ENCODE measurements at places on chromosomes 13 and 19.

DNA sequence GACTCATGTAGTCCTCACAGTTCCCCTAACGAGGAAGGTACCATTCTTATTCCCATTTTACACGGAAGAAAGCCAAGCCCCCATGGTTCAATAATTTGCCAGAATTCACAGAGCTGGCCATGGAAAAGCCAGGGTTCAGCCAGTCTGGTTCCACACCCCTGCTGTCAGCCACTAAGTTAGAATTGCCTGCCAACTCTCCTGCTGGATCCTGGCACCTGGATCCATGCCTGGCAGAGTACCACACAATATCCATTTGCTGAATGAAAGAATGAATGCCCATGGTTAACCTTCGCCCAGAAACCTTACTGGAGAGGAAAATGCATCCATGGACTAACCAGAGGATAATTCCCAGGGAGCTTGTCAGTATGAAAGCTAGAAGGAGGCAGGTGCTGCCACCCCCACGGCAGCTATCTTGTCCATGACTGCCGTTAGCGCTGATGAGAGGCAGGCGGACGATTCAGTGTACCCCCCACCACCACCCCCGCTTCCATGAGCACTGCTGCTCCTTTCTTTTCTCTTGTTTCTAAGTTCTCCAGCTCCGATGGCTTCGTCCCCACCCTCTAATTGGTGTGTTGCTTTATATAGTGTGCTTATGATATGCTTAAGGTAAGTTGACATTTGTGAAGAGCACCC is 114.5 kb downstream of the SLC7A1 start:
- DNase-seq, result no peak

DNA sequence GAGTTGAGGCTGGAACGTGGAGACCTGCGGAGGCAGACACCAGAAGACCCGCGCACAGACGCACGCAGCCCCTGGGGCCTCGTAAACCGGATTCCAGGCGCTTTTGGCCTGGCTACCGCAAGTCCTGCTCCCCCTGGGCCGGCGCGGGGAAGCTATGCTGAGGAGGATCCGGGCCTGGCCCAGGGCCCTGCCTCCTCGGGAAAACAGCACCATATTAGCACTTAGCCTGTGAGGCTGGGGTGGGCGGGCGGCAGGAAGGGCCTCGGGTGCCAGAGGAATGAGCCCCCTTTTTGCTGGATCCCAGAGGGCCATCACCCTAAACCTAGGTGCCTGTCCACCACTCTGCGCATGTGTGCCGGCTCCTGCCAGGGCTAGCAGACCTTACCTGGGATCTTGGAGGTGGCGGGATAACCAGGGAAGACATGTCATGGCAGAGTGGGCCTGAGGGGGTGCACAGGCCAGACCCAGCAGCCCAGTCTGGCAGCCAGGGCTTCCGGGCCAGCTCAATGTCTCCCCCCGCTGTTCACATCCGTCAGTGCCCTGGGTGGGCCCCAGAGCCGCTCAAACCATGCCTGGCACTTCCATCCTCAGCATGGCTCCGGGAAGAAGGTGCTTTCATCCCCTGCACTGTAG is 7.3 kb downstream of the ELOF1 start:
- DNase-seq, result no peak

- no peak for DNase-seq
These were observed 49.5 kb upstream of the FRY start for GRCh38 chr13:31982124-31982523.

DNA sequence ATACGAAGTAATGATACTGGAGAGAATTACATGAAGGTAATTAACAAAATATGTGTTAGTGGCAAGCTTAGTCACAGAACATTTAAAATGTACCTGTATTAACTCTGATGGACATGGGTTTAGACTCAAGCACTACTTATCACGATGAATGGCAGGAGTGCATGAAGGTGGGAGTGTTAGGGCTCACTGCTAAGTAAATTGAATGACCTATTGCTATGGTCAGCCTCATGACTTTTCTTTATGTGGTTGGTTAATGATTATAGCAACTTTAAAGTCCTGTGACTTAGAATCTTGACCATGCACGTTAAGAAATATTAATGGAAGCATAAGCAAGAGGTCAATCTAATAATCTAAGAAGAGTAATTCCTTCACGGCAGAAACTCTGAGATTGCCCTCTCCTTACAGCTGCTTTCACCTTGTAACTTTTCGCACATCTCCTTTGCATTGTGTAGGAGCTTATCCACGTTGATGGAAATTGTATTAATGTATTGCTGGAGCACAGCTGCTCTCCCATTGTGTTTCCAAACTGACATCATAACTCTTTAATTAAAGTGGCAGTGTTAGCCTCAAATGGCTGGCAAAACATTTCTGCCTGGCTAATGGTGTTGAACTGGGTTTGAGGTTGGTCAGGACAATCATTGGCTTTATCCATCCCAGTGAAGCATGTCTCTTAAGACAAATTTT is 114.5 kb downstream of the RXFP2 start:
- no peak for DNase-seq

DNA sequence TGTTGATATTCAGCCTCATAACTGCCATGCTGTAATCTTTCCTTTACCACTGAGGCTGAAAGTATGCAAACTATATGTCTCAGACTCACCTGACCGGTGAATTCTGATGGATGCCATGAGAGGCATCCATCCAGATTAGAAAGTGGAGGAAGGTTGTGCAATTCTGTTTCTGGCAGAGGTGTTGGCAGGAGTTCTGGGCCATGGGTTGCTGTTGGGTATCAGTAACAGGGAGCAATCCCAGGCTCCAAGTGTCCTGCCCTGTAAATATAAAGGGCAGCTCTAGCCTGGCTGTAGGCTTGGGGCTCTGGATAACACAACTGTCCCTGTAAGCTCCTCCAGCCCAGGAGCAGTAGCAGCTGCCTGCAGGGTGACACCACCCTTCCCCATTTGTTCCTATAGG is 77.4 kb upstream of the ABCC4 start:
- no peak for DNase-seq

DNA sequence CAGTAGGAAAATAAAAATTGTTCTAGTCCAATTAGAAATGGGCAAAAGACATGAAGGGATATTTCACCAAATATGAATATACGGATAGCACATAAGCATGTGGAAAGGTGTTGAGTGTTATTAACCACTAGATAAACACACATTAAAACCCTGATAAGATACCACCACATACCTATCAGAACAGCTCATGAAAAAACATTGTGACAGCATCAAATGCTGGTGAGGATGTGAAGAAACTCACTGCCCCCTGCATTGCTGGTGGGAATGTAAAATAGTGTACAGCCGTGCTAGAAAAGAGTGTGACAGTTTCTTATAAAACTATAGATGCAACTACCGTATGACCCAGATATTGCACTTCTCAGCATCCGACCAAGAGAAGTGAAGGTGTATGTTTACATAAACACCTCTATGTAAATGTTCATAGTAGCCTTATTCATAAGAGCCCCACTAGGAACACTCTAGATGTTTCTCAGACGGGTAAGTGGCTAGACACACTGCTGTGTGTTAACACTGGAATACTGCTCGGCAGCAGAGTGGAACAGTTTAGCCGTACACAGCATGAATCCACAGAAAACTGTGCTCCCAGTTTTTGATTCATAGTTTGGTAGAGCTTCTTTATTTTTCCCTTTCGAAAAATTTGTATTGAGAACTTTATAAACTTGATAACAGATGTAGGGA is 321.1 kb downstream of the MYO16 start:
- DNase-seq, result no peak

GRCh38 chr19:54606891-54607784 is 13.7 kb downstream of the LILRA1 start:
- DNase-seq, result no peak

- DNase-seq, result peak; percentile 37
These were observed 201.0 kb upstream of the RXFP2 start for GRCh38 chr13:31538067-31539042.

- no peak for DNase-seq
These were observed 15.2 kb downstream of the DCUN1D2 start for GRCh38 chr13:113475280-113475679.

DNA sequence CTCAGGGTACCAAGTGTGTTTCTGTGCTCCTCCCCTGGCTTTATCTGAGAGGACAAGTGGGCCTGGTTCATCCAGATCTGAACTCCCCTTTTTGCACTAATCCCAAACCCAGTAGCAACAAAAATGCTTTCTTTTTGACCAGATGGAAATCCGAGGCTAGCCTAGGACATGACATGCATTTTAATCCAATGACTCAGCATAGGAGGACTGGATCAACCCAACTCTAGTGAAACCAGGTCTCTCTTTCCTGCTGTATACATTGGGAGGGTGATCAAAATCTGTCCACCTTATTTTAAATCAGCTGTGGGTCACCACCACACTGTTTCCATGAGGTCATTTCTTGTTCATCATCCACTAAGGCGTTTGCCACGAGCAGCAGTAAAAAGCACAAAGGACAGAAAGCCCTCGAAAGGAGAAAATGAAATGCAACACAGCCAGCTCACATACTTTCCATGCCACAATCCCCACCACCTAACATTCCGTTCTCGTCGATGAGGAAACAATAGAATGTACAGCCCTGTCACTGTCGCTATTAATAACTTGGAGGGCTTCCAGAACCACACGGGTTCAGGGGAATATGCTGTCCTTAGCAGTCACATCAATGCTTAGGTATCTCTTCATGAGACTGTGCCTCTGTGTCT is 543.0 kb downstream of the IRS2 start:
- DNase-seq, result no peak

DNA sequence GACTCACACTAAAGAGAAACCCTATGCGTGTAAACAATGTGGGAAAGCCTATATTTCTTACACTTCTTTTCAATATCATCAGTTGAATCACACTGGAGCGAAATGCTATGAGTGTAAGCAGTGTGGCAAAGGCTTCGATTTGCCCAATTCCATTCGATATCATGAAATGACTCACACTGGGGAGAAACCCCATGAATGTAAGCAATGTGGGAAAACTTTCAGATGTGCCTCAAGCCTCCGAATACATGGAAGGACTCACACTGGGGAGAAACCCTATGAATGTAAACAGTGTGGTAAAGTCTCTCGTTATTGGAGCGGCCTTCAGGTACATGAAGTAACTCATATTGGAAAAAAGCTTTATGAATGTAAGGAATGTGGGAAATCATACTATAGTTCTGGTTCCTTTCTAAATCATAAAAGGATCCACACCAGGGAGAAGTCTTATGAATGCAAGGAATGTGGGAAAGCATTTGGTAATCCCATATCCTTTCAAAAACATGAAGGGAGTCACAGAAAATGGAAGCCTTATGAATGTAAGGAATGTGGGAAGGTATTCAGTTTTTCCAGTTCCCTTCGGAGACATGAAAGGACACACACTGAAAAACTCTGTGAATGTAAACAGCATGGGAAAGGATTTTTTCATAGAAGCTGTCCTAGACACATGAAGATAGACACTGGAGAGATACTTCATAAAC is 28.1 kb downstream of the ZNF20 start:
- DNase-seq, result no peak

- no peak for DNase-seq
These were observed 51.0 kb upstream of the CYP2A7 start for GRCh38 chr19:40933025-40933424.

- no peak for DNase-seq
These were observed 175.5 kb upstream of the SERP2 start for GRCh38 chr13:44197791-44198770.

GRCh38 chr13:112638157-112638750 is 50.3 kb upstream of the TUBGCP3 start:
- no peak for DNase-seq

GRCh38 chr13:99828123-99828522 is 143.4 kb downstream of the ZIC5 start:
- no peak for DNase-seq

- no peak for DNase-seq
These were observed 26.7 kb upstream of the NANOS3 start for GRCh38 chr19:13849991-13850909.

DNA sequence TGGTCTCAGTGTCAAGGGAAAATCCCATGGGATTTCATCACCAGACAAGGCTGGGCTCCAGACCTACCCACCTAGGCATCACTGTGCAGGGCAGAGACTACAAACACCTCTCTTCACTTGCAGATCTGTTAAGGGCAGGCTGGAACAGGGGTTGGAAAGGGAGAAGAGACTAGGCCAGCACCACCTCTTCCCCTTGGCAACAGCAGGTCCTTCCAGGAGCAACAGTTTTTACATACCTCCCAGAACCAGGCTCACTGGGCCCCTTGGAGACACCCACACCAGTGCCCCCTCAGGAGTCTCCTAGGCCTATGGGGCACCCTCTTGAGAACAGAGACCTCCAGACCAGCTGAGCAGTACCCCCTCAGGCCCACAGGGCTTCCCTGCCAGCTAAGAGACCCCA is 2.5 kb upstream of the UBE2M start:
- no peak for DNase-seq

- DNase-seq, result no peak
These were observed 34.2 kb downstream of the ZNF611 start for GRCh38 chr19:52700673-52701072.

GRCh38 chr19:46714444-46715106 is 2.3 kb downstream of the PRKD2 start:
- DNase-seq, result no peak

GRCh38 chr13:107874456-107874855 is 340.9 kb downstream of the LIG4 start:
- DNase-seq, result no peak

- no peak for DNase-seq
These were observed 17.3 kb downstream of the DHRS12 start for GRCh38 chr13:51786425-51787265.

DNA sequence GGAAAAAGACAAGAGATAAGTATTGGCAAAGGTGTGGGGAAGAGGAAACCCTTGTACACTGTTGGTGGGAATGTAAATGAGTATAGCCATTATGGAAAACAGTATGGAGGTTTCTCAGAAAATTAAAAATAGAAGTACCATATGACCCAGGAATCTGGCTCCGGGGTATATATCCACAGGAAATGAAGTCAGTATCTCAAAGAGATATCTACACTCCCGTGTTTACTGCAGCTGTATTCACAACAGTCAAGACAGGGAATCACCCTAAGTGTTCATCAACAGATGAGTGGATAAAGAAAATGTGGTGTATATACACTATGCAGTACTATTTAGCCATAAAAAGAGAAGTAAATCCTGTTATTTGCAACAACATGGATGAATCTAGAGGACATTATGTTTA is 13.5 kb downstream of the KCTD12 start:
- no peak for DNase-seq

DNA sequence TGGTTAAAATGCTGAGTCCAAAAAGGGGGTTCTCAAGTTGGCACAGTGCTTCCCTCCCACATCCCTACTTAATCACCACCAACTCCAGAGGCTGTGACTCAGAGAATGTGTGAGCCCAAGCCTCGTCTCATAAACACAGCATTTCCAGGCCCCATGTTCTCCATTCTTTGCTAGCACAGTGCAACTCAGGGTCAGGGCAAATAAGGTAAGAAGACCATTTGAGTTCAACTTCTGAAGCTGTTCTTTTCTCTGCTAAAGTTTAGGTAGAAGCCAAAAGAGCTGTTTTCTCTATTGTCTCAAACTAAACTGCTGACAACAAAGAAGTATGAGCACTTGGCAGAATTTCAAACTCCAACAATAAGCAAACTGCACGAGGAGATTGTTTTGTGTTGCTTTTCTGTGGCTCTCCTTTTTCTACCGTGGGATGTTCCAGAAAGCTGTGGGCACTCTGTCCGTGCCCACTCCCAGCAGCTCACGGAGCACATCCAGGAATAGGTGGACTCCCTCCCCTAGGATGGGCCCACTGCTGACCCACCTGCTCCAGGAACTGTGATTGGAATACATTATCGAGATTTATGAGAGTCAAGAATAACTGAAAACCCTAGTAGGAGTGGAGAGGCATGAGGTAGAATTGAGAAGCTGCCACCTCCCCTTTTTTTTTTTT is 494.3 kb downstream of the COG6 start:
- no peak for DNase-seq

GRCh38 chr19:41570639-41571112 is 5.3 kb upstream of the CEACAM21 start:
- peak; percentile 75 for DNase-seq

All from AML-193 (cell line).